ENCODE measurements at places on chromosomes 2 and 18.
A peak's percentile ranks its signal among the peaks of the same experiment; 100 is the strongest.

- DNase-seq, result no peak
Measured at GRCh38 chr2:25419678-25420242, 78.0 kb upstream of the DNMT3A start.

- DNase-seq, result no peak
Measured at GRCh38 chr18:13237641-13238040, 19.1 kb downstream of the LDLRAD4 start.

DNA sequence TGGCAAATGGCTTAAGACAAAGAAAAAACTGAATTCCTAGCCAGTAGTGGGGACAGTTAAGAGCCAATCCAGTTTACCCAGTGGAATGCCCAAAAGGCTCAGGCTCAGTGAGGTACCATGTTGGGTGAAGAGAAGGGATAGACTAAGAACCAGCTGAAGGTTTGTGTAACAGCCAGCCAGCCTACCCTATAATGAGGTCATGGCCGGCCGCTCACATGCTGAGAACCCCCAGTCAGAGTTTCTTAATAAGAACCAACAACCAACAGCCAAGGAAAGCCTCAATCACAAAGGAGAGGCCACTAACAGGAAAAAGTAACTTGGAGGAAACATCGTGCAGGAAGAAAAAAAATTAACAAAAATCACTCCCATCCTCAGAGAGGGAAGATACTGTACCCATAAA lies 25.4 kb upstream of the DUSP2 start:
- no peak for DNase-seq

DNA sequence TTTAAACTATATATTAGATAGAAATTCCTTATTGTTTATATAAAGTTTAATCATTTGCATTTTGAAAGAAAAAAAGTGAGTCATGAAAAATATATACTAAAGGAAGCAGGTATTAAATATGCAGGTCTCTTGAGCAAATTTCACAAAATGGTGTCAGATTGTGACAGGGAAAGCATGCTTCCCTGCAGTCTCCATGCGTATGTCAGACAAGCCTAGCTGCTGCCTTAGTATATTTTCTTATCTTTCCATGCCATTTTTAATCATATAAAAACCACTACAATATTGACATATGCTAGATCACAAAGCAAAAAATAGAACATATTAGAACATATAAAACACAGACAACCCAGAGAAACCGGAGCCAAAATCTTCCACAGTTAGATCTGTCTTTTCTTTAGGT lies 1137.7 kb upstream of the DDX18 start:
- DNase-seq, result no peak

- no peak for DNase-seq
Measured at GRCh38 chr2:69524799-69525198, 87.6 kb upstream of the NFU1 start.

DNA sequence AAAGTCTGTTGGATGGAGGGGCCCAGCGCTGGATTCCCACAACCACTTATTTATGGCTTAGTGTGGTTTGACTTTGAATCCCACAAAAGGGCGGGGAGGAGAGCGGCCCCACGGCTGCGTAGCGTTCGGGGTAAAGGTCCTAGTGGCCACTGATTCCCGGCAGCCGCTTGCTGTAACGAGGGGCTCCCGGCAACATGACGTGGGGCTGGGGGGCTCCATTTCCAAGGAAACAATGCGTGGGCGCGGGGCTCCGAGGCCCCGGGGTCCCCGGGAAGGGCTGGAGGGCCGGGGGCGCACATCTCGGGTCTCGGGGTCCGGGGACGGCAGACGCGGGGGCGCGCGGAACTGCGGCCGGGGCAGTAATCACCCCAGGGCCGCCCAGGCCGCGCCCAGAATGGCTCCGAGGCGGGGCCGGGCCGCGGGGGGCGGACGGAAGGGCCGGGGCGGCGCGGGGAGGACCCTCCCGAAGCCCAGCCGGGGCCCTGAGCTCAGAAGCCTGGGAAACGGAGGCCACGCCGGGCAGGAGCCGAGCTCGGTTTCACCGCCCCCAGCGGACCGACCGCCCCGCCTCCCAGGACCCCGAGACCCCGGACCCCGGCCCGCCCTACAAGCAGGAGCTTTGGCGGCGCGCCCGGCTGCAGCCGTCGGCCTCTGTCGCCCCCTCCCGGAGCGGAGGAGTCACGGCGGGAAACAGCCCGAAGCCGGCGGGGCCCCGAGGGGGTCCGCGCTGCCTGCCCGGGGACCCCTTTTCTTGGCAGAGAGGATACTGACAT lies 11.9 kb upstream of the MLPH start:
- no peak for DNase-seq

GRCh38 chr2:140639628-140640027 lies 1491.2 kb downstream of the LRP1B start:
- no peak for DNase-seq

GRCh38 chr18:62445386-62445917 lies 77.4 kb upstream of the ZCCHC2 start:
- DNase-seq, result no peak

GRCh38 chr2:45578056-45578843 lies 32.8 kb downstream of the SRBD1 start:
- no peak for DNase-seq

GRCh38 chr2:241546771-241547498 lies 11.6 kb upstream of the BOK start:
- DNase-seq, result no peak

DNA sequence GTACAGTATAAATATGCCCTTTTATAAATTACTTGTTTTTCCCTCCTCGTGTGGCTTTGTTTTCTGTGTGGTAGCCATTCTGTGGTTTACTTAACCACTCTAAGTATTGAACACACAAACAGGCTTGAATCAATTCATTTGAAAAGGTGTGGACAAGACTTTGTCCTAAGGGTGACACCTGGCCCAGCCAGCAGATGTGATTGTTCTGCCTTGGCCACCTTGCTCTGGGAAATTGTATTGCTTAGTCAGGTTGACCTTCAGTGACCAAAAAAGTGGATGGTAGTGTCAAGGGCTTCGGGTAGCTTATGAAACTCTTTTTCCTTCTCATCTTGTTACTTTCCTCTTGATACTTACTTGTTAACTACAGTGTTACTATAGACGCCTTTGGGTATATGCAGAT lies 61.9 kb downstream of the DGKD start:
- no peak for DNase-seq

- peak; percentile 49 for DNase-seq
Measured at GRCh38 chr2:96685577-96686459, 43.3 kb downstream of the FER1L5 start.

DNA sequence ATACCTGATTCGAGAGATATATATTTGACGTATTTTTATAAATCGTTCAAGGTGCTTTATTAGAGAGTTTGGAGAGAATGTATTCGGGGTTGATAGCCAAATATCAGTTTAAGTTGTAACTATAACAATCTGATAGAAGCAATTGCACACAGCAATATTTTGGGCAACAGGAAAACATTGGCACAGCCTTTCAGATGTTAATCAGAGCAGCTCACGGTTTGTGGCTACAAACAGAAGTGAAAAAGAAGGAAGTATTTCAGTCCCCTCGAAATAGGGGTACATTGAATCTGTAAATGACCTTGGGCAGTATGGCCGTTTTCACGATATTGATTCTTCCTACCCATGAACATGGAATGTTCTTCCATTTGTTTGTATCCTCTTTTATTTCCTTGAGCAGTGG lies 20.6 kb downstream of the SERPINB10 start:
- no peak for DNase-seq

DNA sequence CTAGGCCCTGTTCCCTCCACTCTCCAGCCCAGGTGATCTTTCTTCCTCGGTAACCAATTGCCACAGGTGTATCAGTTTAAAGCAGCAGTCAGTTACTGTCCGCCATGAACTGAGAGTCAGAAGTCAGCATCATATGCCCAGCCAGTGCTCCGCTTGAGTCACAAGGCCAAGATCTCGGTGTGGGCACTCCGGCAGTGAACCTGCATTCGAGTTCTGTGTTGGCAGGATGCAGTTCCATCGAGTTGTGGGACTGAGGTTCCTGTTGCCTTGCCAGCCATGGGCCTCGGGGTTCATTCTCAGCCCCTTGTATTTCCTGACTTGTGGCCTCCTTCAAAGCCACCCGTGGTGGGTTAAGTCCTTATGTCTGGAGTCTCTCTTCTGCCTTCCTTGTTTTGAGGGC lies 3.1 kb upstream of the TMEM185B start:
- DNase-seq, result no peak

GRCh38 chr2:225574582-225575138 lies 175.2 kb downstream of the NYAP2 start:
- no peak for DNase-seq

DNA sequence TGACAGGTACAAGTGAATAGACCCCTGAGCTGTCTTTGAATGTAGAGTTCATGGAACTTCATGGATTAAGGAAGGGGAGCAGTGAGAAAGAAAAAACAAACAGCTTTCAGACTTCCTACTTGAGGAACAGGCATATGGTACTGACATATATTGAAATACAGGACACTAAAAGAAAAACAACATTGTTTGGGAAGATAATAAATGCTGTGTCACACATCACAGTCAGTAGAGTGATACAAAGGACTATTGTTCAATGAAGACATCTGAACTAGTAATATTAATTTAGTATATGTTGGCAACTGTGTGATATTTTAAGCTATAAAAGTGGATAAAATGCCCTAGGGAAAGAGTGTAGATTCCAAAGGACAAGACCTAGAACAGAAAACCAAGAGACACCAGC lies 3.3 kb downstream of the DSC2 start:
- DNase-seq, result no peak

- DNase-seq, result no peak
Measured at GRCh38 chr2:2170189-2170588, 160.9 kb downstream of the MYT1L start.

DNA sequence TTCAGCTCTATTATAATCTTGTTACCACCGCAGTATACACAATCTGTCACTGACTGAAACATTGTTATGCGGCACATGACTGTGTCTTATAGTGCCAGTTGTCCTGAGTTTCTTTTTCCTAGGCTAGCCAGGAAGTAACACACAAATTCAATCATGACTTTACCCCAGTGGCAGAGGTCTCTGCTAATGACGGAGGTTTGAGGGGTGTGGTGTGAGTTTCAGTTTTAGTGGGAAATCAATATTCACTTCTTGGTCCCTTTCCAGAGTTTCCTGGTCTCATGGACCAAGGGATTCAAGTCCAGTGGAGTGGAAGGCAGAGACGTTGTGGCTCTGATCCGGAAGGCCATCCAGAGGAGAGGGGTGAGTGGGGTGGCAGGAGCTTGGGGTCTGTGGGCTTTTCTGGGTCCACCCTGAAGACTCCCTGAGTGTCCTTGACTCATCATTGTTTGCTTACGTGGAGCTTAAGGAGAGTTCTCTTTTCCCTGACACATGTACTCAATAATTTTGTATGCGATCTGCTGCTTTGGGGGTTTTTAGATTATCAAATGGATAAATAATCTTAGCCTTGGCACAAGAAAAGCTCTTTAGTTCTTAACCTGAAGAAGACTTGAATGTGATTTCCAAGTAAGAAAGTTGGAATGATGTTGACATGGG lies 39.2 kb downstream of the HK2 start:
- DNase-seq, result no peak

DNA sequence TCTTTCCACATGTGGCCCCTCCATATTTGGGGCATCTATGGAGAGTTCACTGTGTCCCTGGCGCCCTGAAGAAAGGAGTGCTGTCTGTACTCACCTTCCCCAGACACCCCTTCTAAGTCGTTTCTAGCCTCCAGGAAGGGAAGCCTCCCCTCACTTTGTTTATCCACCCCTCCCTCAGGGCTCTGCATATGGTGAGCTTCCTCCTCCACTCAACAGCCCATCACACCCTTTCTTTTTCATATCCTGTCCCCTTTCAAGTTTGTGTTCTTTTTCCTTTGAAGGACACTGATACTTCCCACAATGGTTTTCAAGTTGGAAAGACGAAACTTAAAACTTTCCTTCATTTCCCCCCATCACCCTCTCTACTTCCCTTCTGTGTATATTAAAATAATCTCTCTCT lies 291.4 kb upstream of the POU3F3 start:
- DNase-seq, result no peak

GRCh38 chr2:7437716-7438632 lies 520.8 kb downstream of the RNF144A start:
- no peak for DNase-seq

- no peak for DNase-seq
Measured at GRCh38 chr18:37560003-37560402, 5.6 kb downstream of the CELF4 start.

DNA sequence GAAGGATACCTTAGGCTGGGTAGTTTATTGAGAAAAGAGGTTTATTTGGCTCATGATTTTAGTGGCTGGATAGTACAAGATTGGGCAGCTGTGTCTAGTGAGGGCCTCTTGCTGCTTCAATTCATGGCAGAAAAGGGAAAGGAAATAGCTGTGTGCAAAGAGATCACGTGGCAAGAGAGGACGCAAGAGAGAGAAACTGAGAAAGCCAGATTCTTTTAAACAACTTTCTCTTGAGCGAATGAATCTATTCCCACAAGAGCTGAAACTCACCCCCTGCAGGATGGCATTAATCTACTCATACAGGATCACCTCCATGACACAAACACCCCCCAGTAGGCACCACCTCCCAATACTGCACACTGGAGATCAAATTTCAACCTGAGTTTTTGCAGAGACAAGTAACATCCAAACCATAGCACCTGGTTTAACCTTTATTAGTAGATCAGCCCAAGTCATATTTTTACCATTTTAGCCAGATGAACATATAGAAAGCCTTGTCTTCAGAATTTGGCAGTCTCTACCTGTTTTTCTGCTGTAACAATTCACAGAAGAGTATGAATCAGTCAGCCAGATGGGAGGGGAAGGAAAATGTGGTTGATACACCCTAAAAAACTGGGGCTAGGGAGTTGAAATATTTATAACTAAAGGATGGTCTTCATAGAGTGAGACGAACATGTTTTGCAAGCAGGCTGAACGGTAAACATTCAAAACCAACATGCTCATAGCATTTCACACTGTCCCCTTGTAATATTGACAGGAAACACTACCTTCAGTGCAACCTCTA lies 73.9 kb upstream of the NCKAP5 start:
- DNase-seq, result no peak

- no peak for DNase-seq
Measured at GRCh38 chr2:123659120-123659519, 366.0 kb upstream of the CNTNAP5 start.

DNA sequence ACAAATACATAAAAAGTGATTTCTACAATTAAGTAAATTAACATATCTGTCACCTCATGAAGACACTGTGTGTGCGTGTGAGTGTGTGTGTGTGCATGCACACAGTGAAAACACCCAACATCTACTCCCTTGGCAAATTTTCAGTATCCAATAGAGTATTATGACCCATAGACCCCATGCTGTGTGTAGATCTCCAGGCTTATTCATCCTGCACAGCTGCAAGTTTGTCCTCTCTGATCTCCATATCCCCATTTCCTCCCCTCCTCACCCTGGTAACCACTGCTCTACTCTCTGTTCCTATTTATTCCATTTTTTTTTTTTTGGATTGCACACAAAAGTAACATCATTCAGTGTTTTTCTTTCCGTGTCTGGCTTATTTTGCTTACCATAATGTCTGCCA lies 391.0 kb downstream of the SOX11 start:
- DNase-seq, result no peak

GRCh38 chr2:211598238-211598637 lies 940.4 kb downstream of the ERBB4 start:
- no peak for DNase-seq

DNA sequence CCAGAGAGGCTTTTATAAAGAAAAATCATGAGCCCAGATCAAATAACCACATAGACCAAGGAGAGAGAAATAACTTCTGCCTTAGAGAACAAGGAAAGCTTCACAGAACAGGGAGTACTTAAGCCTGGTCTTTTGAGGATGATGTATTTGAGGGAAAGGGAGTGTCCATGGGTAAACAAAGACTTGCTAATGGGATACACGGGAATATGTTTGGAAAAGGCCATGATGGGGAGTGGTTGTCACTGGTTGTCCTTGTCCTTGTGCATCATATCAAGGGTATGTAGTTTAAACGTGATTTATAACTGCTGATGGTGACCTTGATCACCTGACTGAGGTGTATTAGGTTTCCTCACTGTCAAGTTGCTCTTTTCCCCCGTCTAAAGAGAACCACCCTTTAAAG lies 169.9 kb downstream of the FAM210A start:
- no peak for DNase-seq

Data from CMK (cell line).